ENCODE measurements at places on chromosomes 7 and 10.

GRCh38 chr7:36723951-36724664, at the start of gene AOAH:
Gene AOAH, minus strand, starts transcription at chr7:36724494. Its CDS starts 346 bp downstream, at chr7:36724148.
- DNase-seq = peak; percentile 43

GRCh38 chr10:115772606-115773005, 500.4 kb downstream of the GFRA1 start:
- DNase-seq = no peak

DNA sequence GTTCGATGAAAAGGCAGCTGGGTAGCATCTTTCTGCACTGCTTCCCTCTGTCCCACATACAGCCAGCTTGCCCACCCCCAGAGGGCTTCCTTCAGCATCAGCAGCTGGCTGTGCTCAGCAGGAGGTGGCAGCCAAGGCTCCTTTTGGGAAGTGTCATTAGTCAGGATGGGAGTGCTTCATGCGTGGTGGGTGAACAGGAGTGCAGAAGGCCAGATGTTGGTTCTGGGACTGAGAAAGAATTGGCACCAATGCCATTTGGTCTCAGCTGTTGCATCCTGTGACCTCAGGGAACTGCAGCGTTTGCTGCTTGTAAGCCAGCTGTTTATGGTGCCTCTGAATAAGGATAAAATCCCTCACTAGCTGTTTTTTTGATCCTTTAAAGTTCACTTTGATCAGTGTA, 131.1 kb upstream of the SORCS3 start:
- DNase-seq = no peak

DNA sequence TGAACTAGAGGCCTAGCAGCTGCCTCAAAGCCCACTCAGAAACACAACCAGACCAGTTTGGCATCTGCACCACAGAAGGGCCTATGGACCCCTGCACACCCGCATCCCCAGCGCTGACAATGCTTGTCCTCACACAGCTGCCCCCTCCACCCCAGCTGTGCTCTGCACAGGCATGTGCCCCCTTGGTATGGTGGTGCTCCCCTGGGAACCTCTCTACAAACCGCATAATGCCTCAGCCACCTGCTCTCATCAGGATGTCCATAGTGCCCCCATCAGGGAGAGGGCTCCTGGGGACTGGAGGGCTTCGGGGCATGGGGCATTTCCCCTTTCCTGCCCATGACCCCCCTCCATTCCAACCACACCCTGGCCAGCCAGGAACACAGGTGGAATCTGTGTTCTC, 347.5 kb downstream of the GRID1 start:
- no peak for DNase-seq

- DNase-seq = no peak
These were observed at the start of gene CALHM1 for GRCh38 chr10:103458720-103459119. Gene CALHM1, minus strand, starts transcription at chr10:103458900. Its CDS starts 149 bp downstream, at chr10:103458751.

- no peak for DNase-seq
These were observed 26.6 kb upstream of the LEP start for GRCh38 chr7:128214463-128214862.

GRCh38 chr10:67839951-67840350, 2.0 kb upstream of the DNAJC12 start:
- DNase-seq = no peak

- DNase-seq = no peak
These were observed 233.0 kb downstream of the EMX2 start for GRCh38 chr10:117775526-117775925.

GRCh38 chr7:92641921-92642511, 51.8 kb upstream of the FAM133B start:
- peak; percentile 26 for DNase-seq

- DNase-seq = no peak
These were observed 33.6 kb upstream of the VSIR start for GRCh38 chr10:71806704-71807556.

DNA sequence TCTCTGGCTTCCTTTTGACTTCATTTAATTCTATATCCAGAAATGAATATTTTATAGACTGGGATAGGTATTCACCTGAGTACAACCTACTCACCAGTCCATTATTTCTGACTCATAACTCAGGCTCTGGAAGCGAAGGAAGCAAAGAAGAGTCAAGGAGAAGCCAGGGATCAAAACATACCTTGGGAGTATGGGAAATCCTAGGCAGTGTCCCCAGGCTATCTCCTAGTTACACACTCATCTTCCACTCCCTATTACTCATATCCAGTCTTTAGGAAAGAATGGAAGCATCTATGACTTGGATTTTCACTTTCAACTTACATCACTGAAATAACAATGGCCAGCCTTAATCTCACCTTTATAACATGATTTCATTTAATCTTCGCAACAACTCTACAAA, 40.9 kb upstream of the ELAPOR2 start:
- DNase-seq = no peak

- DNase-seq = no peak
These were observed 51.9 kb downstream of the GNA12 start for GRCh38 chr7:2792235-2792634.

DNA sequence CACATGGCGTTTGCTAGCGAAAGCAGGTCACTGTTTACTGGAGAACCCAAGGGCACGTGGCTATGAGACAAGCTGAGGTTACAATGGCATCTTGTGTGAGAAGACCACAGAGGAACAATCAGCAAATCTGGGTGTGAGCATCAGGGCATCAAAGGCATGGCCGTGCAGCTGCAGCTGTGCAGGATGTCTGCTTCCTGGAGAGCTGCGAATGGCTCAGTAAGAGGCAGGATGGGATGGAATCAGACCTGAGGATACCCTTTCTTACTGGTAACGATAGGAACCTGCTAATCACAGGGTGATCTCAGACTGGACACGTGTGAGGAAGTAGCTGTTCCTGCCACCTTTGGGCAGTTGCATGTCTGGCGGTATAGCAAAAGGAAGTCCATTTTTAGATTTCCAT, 119.5 kb downstream of the RNF216 start:
- DNase-seq = no peak

- DNase-seq = no peak
These were observed 99.6 kb downstream of the CHST15 start for GRCh38 chr10:123993534-123994416.

DNA sequence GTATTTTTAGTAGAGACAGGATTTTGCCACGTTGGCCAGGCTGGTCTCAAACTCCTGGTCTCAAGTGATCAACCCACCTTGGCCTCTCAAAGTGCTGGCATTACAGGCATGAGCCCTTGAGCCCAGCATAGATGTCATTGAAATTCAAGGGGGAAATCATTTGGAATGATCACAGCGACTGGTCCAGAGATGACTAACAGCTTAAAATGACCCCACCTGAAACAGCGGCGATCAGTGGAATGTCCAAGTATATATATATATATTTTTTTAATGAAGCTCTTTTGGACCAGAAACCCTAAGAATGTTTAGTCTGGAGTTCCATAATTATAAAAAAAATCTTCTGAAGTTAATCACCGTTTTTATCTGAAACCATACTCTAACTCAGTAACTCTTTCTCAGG, 12.5 kb upstream of the AKR1E2 start:
- DNase-seq = no peak

DNA sequence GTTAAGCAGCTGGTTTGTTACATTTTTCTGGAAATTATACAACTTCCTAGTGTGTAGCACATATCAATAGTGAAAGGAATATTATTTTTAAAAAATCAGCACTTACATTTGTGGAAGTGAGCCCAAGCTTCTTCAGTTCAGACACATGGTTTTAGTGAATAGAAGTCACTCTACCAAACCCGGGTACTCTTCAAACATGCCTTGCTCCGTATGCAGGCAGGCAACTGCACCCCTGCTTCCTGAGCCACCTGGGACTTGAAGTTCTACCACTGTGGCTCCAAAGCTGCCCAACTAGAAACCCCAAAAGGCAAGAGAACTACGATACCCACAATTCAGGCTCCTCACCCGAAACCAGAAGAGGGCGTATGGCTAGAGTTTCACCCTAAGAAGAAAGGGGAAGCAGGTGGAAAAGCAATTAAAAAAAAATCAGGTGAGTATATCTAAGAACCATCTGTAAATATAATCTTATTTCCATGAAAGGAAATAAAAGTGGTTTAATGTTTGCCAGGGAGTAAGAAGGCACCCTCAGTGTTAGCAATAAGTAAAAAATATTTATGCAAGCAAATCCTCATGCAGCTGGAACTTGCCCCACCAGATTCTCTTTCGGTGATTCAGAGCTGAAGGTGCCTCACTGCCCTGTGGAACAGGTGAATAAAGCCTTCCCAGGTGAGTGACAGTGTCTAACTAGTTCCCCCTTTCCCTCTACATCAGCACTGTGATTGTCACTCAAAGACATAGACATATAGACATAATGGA, at the start of gene MACC1:
MACC1 (minus strand) TSS at position 192 of the 756 bp plus-strand sequence. CDS start 55,522 bp downstream, outside the sequence.
- no peak for DNase-seq

- no peak for DNase-seq
These were observed 173.6 kb upstream of the CACNA2D1 start for GRCh38 chr7:82617156-82617555.

DNA sequence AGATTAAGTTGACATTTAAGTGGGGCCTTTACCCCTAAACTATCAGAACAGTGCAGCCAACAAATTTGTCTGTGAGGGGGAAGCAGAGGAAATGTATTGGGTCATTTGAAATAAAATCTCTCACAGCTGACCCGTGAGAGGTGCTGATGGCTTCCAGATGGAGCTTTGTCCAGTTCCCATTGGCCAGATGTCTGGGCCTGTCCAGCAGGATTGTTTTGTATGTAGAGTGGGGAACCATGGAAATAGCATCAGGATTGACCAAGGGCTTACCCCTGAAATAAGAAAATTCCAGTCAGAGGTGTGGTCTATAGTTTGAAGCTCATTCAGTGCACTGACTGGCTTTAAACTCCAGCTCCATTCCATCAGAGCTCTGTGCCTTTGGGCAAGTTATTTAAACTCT, 50.6 kb downstream of the INHBA start:
- DNase-seq = no peak

- no peak for DNase-seq
These were observed 133.8 kb upstream of the ZNF92 start for GRCh38 chr7:65239707-65240352.

DNA sequence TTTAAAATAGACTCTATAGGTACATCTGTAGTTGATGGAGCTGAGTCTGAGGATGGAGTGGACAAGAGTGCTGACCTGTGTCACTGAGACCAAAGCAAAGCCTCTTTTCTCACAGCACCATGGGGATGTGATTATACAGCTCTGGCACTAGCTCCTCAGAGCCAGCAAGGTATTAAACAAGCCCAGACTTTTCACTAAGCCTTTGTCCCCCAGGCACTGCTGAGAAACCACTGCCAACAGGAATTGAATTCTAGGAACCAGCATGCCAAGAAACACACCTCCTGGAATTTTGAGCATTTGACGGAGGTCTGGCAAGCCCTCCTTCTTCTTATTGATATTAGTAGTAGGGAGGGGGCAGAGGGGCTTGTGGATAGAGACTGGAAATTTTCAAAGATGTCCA, 147.0 kb downstream of the C1GALT1 start:
- no peak for DNase-seq

DNA sequence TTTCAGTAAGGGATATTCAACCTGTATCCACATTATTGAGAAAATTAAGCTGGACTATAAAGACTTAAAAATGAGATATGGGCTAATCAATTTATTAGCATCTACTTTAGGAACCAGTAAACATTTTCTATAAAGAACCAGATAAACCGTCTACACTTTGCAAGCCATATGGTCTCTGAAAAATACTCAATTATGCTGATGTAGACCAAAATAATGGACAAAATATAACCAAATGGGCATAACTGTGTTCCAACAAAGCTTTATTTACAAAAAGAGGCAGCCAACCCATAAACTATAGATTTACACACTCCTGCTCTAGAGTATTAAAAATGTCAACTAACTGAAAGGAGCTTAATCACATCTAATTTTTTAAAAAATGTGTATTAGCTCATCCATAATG, 42.3 kb downstream of the TNPO3 start:
- DNase-seq = no peak

- peak; percentile 12 for DNase-seq
These were observed 210.9 kb downstream of the DGKB start for GRCh38 chr7:14691597-14692203.

DNA sequence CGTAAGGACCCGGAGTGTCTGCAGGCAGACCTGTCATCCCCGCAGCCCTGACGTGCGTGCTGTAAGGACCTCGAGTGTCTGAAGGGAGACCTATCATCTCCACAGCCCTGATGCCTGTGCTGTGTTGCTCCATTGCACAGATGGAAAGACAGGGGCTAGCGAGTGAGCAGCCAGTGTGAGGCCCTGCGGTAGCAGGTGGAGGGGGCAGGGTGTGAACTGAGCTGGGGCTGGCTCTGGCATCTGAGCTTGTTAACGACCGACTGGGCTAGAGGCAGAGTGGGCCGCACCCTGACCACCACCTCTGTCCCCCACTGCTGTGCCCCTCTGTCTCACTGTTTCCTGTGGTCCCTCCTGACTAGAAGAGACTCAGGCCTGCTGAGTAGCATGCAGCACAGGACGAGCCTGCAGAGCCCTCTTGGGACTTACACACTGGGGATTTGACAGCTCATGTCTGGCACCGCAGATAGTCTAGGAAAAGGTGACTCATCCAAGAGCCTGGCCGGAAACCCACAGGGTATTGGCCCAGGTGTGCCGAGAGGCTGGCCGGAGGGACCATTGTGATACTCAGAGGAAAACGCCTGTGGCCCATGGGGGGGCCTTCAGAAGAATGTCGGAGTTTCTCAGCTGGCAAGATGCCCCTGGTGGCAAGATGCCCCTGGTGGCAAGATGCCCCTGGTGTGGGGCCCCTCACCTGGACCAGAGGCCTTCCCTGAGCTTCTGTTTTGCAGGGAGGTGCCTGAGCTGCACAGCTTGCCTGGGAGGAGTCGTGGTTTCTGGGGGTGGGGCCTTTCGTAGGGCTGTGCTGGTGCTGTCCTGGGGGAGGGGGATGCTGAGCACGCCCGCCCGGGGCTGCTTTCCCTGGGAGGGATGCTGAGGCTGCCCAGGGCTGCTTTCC, 34.3 kb downstream of the INPP5A start:
- DNase-seq = no peak

- DNase-seq = no peak
These were observed 96.5 kb downstream of the ARMH3 start for GRCh38 chr10:101959346-101959916.

- no peak for DNase-seq
These were observed 11.1 kb downstream of the ADIRF start for GRCh38 chr10:86979296-86979818.

GRCh38 chr10:126387041-126387921, 996 bp downstream of the ADAM12 start:
- DNase-seq = no peak

DNA sequence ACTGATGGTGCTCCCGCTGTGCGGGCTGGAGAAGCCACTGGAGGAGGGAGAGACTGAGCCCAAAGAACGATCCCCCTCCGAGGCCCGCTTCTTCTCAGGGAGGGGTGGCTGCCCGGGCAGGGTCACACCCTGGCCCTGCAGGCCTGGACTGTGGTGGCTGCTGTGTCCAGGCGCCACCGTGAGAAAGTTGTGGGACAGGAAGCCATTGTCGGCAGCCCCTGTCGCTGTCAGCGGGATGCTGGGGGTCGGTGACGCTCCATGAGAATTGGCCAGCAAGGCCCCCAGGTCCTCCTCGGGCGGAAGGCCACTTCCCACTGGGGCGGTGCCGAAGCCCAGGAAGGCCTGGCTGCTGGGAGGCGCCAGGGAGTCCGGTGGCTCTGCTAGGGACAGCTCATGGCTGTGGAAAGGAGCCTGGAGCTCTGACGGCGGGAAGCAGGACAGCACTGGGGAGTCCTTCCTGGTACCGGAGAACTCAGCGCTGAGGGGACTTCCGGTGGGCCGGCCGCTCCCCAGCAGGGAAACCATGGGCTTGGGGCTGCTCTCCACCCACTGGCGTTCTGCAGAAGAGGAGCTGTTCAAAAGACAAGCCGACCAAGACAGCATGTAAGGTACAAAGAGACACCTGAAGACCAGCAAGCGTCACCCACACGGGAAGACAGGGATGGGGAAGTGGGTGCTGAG, 278.8 kb downstream of the TNS3 start:
- no peak for DNase-seq

- no peak for DNase-seq
These were observed 286 bp downstream of the DGKI start for GRCh38 chr7:137846549-137846826.
